Bone marrow (tissue), 2 donors: ENCODE measurements at places on chromosomes 2 and 18.

- no peak for DNase-seq
Measured at GRCh38 chr2:98308068-98308467, 38.2 kb upstream of the CNGA3 start.

GRCh38 chr2:15731889-15732271 lies 140.2 kb downstream of the DDX1 start:
- no peak for DNase-seq

- DNase-seq, result no peak
Measured at GRCh38 chr18:51399491-51400122, 202.1 kb upstream of the MEX3C start.

DNA sequence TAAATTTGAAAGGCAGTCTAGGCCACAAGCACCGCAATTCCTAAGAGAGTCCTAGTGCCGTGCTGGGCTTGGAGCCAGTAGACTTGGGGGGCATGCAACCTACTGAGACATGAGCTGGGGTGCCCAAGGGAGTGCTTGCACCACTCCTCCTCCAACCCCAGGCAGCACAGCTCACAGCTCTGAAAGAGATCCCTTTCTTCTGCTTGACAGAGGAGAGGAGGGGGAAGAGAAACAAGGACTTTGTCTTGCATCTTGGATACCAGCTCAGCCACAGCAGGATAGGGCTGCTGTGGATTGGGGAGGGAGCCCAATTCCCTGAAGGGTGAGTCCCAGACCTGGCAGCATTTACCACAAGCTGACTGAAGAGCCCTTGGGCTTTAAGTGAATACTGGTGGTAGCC lies 134.6 kb downstream of the TMEM131 start:
- DNase-seq, result no peak

DNA sequence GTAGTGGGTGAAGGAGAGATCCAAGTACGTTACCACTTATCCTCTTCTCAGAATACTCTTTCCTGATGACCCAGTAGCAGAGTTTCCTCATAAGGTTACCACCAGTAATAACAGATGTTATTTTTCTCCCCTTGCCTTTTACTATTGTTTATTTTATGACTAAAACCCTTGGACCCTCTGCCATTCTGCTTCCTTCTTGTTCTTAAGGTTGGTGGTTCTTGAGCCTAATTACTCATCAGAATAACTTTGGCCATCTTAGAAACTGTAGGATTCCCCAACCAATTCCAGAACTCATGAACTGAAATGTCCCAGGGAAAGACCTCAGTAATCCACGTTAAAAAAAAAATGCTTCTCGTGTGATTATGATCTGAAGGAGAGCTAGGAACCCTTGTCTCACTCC lies 64.9 kb downstream of the CHST9 start:
- DNase-seq, result no peak

DNA sequence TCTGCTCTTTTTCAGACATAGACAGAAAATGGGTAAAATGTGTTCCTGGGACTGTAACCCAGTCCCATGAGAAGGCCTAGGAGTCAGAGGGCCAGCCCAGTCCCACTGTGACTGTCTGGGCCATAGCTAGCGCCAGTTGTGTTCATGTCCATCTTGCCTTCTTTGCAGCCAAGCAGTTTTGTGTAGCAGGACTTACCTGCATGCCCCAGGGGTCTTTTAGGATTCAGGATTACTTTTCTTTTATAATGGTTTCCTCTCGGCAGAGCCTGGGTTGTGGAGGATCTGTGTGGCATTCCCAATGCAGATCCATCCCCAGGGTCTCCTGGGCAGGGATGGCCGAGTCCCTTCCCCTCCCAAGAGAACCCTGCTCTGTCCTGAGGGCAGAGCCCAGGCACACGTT lies 90.8 kb downstream of the FHOD3 start:
- DNase-seq, result no peak

- DNase-seq, result no peak
Measured at GRCh38 chr2:205288686-205289085, 393.6 kb upstream of the NRP2 start.

DNA sequence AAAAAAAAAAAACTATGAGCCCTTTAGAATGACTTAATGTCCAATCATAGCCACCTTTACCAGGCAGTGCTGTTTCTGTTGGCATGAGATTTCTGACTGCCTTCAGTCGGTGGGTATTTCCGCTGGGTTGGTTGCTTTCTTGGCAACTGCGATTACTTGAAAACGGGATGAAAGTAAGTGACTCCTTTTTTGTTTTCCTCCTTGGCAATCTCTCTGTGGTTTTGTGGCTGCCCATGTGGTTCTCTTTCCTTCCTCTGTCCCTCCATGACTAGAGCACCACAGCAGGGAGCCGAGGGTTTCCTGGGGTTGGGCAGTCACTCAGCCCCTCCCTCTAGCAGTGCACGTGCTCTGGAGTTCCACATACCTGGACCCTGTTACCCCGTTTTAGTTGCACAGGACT lies 112.1 kb downstream of the KLHL29 start:
- DNase-seq, result no peak

GRCh38 chr2:203549406-203549805 lies 14.3 kb upstream of the RAPH1 start:
- no peak for DNase-seq

GRCh38 chr2:174125090-174125489 lies 123.2 kb downstream of the OLA1 start:
- no peak for DNase-seq

DNA sequence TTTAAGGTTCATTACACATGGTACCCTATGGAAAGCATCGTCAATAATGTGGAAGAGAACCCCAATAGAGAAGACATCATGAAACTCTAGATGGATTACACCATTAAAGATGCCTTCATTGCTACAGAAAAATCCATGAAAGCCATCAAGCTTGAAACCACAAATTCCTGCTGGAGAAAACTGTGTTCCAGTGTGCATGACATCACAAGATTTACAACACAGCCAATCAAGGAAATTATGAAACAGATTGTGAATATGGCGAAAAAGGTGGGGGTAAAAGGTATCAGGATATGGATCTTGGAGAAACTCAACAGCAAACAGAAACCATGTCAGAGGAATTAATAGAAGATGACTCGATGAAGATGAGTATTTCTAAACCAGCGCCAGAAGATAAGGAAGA lies 200.0 kb downstream of the SLC4A10 start:
- no peak for DNase-seq

GRCh38 chr2:110832740-110833139 lies 100.4 kb downstream of the ACOXL start:
- no peak for DNase-seq

DNA sequence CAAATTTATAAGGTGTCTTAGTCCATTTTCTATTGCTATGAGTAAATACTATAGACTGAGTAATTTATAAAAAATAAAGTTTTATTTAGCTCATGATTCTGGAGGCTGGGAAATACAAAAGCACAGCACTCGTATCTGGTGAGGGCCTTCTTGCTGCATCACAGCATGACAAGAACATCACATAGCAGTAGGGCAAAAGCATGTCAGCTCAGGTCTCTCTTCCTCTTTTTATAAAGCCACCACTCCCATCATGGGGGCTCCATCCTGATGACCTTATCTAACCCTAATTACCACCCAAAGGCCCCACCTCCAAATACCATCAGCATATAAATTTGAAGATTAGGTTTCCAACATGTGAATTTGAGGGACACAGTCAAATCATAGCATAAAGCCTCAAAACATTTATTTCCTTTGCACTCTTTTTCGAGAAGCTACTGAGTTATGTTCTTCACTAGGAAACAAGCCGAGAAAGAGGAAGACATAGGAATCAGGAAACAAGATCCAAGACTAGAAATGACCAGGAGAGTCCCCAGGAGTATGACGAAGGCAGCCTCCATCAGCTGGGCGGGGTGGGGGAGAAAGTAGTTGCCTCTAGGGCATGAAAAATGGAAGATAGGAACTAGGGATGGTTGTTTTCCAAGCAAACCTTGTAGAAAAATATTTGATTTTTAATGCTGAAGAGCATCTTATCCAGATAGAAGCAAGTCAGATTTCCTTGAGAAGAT lies 24.1 kb upstream of the NABP1 start:
- DNase-seq, result no peak

DNA sequence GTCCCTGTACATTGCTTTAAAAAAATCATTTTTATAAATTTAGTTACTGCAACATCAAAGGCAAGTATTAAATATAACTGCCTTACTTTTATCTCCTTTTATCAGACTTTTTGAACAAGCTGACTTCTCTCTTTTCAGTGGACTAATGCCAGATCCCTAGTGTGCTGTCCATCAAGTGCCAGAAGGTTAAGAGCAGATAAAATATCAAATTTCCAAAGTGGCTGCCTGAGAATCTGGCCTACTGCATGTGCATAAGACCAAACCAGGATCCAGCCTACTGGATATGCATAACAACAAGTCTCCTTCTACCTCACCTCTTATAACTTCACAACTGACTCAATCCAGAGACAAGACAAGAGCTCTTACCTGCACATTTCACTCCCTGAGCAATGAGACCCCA lies 59.8 kb upstream of the CHRNA1 start:
- no peak for DNase-seq

DNA sequence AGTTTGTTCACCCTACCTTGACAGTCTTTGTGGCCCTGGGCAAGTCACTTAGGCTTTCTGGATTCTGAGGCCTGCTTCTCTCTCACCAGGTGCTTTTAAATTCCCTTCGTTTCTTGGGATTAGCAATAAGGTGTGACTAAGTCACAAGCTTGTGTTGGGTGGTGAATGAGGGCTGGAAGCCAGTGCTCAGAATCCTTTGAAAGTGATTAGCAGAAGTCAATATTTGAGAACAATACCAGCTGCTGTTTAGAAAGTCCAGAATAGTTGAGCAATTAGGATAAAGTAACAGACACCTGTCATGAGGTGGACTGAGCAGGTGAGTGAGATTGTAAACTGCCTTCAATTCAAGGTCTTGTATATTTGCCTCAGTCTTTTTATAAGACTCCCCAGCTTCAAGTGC lies 19.3 kb upstream of the MGAT5 start:
- no peak for DNase-seq

DNA sequence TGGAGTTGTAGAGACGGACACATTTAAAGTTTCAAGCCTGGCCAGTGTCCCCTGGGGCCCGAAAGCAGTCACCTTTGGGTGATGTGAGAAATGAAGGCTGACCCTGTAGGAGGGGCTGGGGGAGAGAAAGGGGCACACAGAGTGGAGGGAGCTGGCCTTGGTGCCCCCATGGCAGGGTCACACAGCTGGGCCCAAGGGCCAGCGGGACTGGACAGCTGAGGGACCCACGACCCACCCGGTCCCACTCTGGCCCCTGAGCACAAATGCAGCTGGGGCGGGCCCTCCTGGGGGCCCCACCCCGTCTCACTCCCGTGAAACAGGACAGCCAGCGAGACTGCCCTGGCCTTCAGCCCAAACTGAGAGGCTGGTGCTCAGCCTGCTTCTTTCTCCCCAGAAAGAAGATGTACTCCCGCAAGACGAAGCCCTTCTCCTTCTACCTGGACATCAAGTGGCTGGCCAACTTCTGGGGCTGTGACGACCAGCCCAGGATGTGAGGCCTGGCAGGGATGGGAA lies 6.1 kb downstream of the AGXT start:
- DNase-seq, result no peak

DNA sequence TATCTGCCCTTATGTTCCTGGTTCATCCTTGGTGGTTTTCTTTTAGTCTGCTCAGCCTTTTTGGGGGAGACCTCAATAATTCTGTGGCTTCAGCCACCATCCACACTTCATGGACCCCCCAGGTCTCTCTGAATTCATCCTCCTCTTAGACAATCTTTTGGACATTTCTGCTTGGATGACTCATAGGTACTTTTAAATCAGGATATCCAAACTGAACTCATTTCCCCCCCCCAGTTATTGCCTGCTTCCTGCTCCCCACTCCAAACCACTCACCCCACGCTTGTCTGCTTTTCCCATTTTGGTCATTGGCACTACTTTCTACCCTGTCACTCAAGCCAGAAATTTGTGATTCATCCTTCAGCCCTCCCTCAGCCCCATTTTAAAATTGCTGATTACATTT lies 78.5 kb downstream of the TANC1 start:
- DNase-seq, result no peak

- peak; percentile 37 for DNase-seq
Measured at GRCh38 chr2:207530160-207531031, 634 bp downstream of the CREB1 start.

DNA sequence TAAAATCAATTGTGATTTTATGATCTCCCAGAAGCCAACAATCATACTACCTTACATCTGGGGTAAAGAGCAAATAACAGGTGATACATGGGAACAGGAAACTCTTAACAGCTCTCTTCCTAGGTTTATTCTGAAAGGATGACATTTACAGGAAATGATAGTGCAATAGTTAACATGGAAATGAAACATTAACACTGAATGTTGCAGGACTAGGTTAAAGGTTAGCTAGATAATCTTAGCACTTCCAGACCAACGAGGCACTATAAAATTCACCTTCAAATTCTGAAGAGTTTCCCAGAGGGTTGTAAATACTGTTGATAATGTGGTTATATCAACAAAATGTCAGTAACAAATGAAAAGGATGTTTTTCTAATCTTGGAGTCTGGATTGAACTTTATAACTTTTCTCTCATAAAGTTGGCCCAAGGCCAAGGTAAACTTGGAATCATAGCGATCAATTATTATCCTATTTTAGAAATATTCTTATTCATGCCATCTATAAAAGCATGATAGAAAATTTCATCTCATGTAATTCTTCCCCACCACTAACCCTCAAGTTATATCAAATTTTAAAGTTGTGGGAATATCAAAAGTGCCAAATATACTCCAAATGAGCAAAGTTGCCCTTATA lies 32.9 kb upstream of the GCG start:
- DNase-seq, result no peak

DNA sequence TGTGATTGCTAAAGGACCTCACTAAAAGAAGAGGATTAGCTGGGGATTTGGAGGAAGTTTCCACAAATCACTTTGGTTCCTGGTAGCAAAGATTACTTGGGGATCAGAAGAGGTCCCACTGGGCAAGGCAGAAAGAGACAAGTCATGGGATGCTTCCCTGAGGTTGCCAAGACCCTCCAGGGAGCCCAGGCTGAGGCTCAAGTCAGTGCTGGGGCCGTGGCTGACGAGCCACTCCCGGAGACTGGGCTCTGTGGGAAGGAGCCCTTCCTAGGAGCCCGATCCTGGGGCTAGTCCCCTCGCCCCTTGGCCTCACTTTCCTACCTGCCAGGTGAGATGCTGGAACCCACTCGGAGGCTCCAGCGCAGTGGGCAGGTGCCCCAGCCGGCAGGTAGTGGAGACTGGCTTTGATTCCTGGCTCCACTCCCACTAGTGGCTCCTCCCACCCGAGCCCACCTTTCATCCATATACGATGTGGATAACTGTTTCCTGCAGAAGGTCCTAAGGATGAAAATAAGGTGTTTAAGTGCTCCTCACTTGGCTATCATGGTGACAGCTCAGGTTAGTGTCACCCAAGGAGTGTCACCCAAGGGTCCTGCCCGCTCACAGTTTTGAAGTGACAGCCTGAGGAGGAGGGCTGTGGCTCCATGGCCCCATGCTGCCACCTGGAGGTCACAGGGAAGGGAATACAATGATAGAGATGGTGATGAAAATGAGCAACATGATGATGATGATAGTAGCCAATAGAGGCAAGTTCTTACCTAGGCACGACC lies 100.5 kb downstream of the CAPN13 start:
- DNase-seq, result no peak

- DNase-seq, result no peak
Measured at GRCh38 chr2:73642338-73643018, at the start of gene NAT8. Gene NAT8, minus strand, starts transcription at chr2:73642422. Its CDS starts 794 bp downstream, at chr2:73641628.
